ENCODE measurements at places on chromosomes 3 and 15.

- DNase-seq: no peak
These were observed 617.6 kb upstream of the MDFIC2 start for GRCh38 chr3:70930066-70930465.

GRCh38 chr3:171347301-171348039 is 112.7 kb downstream of the TNIK start:
- no peak for DNase-seq

GRCh38 chr3:151919030-151919328 is 45.5 kb downstream of the SUCNR1 start:
- no peak for DNase-seq

DNA sequence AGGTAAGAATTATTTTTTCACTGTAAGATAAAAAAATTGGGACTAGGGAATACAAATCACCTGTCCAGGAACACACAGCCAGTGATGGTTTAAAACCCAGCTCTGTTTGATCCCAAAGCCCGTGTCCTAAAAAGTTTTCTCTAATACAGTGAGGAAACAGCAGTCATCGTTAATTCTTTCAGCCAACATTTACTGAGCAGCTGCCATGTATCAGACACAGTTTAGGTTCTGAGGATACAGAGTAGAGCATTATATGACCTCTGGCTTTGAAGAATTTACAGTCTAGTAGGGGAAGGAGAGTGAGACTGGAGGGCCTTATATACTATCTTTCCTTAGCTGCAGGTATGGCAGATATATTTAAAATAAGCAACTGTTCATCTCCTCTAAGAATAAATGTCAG is 82.7 kb downstream of the KCNMB2 start:
- no peak for DNase-seq

DNA sequence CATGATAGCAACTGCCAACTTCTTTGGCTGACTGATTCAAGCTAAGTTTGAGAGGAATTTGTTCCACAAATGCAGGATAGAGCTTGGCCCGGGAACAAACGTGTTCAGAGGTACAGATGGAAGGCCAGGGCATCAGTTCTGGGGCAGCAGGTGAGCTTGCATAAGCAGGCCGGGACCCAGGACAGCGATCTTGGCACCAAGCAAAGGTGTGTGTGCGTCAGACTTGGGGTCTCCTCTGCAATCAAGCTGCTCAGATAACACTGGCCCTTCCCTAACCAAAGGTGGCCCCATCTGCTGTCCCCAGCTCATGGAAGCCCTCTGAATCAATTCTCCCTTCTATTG is 155.6 kb downstream of the MEGF11 start:
- no peak for DNase-seq

GRCh38 chr3:108528459-108529252 is 18.3 kb upstream of the MYH15 start:
- no peak for DNase-seq

DNA sequence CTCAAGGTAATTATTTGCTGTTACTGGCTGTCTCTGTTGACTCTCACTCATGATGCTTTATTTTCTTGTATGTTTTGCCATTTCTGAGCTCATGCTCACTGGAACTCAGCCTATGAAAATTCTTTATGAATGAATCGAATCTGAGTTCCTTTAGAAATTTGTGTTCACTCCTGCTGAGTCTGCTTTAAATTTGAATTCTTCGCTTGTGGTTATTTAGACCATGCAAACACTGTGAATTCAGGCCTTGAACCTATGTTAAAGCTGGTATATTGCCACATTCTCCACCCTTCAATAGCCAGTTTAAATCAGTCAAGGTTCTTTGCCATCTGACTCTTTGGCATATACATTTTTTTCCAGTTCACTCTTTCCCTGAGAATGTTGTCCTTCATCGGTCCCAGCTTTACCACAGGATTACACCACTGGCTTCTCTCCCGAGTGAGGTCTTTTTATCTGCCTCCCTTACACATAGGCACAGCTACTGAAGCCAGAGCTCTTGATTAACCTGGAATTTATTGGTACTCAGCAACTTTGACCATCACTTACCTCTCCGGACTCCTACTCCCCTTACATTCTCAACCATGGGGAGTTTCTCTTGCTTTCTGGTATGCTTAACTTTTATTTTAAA is 400.6 kb downstream of the VPS13C start:
- no peak for DNase-seq

DNA sequence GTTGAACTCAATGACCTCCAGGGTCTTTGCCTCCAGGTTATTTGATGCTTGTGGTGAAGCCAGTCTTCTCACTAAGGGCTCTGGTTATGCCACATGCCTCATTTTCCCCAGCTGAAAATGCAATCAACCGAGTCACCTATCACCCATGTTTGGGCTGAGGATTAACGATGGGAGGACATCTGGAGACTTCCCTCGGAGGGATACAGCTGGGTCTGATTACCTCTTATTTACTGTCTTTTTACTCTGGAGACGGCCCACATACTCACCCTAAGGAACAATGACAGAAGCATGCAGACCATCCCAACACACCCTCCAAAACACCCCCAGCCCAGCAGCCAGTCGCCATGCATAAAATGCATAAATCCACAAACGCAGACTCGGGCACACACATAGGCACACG is 187.4 kb downstream of the OPA1 start:
- DNase-seq: no peak

DNA sequence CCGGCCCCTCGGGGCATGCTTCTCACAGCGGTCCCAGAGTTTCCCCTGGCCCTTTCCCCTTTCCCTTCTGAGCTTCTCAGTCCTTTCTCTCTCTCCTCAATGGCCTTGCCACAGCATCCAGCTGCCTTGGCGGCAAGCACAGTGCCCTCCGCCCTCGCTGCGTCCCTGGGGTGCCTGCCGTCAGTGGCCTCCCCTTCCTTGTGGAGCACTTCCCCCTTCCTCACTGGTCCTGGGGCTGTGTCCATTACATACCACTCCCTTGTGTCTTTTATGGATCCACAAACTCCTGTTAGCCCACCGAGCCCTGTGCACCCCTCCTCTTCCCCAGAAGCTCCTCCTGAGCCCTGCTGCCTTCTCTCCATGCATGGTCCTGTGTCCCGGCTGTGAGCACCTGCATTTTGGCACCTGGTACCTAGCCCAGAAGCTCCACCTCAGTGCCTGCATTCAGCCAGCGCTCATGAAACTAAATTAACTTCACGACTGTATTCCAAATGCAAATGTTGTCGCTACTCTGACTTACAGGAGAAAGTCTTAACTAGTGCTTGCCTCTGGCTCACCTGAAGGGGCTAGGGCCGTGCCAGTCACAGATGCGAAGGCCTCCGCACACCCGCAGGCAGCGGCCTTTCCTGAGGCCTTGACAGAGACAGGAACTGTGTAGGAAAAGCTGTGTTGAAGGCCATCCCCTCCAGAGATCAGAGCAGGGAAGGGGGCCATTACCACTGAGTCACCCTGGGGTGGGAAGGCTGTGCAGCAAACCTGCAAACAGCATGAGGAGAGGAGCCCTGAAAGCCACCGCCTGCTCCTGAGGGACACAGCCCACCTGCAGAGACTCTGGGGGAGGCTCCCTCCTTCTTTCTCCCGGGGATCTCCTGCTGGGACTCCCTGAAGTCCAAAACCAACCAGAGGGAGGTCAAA is 19.1 kb upstream of the KLF13 start:
- peak; percentile 54 for DNase-seq

GRCh38 chr15:78673476-78673875 is 32.5 kb upstream of the CHRNB4 start:
- no peak for DNase-seq

DNA sequence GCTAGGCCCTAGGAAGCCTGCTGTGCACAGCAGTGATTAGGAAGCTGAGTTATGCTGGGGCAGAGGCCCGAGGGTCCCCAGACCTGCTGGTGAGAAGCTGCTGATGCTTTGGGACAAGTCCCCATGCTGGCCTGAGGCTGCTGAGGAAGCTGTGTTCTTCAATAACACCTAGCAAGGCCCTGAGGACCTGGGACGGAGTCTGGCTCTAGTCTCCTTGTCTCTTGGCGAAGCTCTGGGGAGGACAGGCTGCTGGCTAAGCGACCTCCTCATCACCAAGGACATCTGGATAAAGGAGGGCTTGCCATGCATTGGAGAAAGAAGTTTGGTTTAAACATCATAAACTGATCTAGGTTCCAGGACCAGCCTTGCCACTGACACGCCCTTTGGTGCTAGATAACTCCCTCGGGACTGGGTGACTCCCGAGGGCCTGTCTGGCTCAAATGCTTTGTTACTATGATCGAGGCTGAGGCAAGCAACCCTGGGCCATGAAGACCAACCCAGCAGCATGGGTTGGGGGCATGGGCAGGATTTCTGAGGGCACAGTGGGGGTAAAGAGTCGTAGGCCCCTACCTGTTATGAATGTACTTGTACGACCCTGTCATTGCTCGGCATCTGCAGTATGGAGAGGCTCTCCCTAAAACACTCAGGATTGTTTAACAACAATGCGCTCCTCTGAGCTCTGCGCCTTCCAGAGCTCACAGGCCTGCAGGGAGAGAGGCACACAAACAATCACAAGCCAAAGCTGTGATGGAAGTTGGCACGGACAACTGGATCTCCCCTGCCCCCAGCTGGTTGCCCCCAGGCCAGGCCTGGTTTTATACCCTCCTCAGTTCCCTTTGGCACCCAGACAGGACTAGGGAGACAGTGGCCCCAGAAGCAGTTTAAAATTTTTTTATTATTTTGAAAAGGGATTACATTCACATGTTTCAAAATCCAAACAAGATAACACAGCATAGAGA is 64.4 kb downstream of the LINGO1 start:
- no peak for DNase-seq

DNA sequence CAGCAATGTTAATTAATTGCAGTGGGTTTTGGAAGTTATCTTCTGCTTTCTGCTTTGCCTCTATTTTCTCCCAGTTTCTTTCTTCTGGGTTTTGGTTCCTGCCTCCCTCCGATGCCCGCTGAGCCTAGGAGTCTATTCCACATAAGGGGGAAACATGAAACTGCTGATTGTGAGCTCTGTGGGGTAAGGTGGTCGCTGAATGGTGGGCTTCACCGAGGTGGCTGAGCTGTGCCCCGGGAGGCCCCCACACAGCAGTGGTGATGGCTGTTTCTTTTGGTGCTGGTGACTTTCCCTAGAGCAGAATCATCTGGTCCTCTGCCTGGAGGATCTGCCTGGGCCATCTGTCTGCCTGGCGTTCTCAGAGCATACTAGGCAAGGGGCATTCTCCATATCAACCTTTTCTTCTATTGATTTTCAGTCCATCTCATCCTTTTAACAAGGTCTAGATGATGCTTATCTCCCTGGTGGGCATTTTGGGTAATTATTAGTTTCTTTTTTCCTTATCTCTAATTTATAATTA is 68.8 kb upstream of the ATP2B2 start:
- no peak for DNase-seq

- no peak for DNase-seq
These were observed 26.2 kb downstream of the ATOSA start for GRCh38 chr15:52652984-52653383.

Measured in activated CD8-positive, alpha-beta memory T cell treated with anti-CD3 and anti-CD28 coated beads for 24 hours (primary cell).